NCI-H69 (cell line): ENCODE measurements at places on chromosomes 1 and 21.

DNA sequence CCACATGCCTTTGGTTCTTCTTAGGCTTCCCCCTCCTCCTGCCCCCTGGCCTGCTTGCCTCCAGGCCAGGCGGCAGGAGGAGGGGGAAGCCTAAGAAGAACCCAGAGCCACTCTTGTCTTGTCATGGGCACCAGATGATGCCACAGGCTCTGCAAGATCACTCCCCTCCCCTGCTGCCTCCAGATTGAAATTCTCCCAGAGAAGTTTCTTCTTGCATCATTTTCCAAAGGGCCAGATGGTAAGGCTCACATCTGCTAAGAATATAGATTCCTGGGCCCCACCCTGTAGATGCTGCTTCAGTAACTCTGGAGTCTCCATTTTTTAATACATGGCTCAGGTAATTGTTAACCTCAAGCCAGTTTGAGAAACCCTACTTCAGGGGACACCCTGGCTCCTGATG is 60.8 kb downstream of the FAM163A start:
- DNase-seq: peak; percentile 54

DNA sequence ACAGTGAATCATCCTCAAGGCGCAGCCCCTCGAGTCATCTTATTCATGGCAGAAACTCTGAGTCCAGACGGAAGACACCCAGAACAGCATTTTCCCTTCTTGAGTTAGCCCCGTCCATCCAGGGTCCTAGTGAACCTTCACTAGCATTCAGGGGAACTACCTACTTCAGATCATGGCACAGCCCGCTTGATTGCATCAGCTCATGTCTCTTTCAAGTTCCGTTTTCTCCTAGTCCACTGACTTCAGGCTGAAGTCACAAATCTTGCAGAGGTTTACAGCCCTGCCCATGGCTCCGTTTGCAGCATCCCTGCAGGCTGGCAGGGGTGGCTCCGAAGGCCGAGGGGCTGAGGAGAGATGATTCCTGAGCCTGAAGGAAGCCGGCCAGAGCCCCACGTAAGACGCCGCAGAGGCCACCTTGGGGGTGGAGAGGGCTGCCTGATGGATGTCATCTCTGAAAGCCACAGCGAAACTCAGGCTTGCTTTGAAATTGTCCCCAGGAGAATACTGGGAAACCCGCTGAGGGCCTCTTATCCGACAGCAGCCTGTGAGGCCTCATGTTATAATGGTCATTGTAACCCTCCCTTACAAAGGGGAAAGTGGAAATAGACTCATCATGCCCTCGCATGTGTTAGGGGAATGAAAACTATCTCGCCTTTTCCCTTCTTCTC is 310.2 kb upstream of the AJAP1 start:
- DNase-seq: no peak

GRCh38 chr1:16171314-16172151 is 15.7 kb upstream of the EPHA2 start:
- DNase-seq: no peak

GRCh38 chr1:84379138-84379916 is 19.0 kb upstream of the DNASE2B start:
- no peak for DNase-seq

DNA sequence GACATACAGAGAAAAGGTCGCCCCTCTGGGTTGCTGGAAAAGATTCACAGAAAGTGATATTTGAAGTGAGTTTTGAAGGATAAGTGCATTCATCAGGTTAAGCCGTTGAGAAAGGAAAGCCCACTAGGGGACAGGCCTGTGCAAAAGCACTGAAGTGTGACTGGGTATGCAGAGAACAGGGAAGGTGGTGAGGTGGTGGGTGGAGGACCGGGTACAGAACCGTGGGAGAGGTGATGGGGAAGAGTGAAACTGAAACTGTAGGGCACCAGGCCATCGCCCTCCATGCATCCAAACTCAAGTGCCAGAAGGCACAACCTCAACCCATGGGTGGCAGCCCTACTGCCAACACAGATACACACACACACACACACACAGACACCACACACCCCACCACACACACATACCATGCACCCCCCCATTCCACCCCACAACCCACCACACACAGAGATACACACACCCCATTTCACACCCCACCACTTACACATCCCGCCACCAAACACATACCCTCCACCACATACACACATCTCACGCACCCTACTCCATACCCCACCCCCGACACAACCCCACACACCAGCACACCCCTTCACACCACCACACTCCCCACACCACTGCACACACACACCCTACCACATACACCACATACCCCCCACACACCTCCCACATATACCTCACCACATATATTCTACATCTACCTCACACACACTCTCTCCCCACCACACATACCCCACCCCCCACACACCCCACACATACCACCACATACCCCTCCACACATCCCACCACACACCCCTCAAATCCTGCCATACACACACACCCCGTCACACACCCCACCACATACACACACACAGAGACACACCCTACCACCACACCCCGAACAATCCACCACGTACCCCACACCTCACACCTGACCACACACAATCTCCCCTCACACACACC is 59.0 kb downstream of the TSEN15 start:
- DNase-seq: peak; percentile 16

DNA sequence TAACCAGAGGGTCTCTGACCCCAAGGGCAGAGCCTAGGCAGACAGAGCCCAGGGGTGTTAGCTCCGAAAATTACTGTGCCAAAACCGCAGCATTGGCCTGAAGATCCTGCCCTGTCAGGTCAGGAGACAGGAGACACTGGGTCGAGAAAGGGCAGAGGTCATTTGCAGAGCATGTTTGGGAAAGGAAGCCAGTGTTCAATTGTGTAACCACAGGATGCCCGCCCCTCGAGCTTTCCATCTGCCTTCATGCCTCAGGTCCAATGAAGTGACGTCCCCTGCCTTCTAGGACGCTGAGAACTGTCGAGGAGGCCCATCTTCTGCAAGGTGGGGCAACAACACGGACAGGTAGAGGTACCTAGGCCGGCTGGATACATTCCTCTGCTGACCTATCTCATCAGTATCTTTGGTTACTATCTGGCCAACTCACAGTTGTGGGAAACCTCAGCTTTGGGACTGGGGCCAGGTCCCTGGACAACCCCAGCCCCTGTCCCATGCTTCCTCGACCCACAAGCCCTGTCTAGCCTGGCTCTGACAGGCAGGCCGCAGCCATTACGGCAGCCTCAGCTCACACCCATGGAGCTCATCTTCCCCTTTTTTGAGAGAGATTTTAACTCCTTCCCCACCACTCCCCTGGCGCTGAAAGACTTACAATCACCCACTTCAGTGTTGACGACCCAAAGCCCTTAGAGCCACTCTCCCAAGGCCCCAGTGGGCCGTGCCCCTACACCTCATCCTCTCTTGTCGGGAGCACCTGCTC is 1.3 kb downstream of the ARL8A start:
- DNase-seq: no peak

DNA sequence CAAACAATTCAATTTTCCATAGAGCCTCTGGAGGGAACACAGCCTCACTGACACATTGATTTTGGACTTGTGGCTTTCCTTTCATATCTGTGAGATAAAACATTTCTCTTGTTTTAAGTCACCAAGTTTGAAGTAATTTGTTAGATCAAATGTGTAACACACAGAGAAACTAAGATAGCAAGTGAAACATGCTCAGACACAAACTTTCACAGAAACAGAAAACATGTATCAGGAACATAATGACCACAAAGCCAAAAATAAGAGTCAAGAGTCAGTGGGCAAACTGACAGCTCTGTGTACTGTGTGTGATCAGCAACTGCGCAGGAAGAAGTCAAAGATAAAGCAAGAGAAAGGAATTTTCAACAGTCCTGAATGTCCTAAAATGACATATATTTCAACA is 1237.5 kb downstream of the AMY1C start:
- peak; percentile 1 for DNase-seq

- DNase-seq: peak; percentile 5
Measured at GRCh38 chr1:110638058-110638457, 31.9 kb upstream of the KCNA2 start.

GRCh38 chr1:163528710-163529348 is 207.1 kb downstream of the NUF2 start:
- DNase-seq: peak; percentile 57

- peak; percentile 74 for DNase-seq
Measured at GRCh38 chr1:150165622-150166612, 16.2 kb downstream of the PLEKHO1 start.

- no peak for DNase-seq
Measured at GRCh38 chr1:187203257-187203656, 374.5 kb downstream of the PLA2G4A start.

DNA sequence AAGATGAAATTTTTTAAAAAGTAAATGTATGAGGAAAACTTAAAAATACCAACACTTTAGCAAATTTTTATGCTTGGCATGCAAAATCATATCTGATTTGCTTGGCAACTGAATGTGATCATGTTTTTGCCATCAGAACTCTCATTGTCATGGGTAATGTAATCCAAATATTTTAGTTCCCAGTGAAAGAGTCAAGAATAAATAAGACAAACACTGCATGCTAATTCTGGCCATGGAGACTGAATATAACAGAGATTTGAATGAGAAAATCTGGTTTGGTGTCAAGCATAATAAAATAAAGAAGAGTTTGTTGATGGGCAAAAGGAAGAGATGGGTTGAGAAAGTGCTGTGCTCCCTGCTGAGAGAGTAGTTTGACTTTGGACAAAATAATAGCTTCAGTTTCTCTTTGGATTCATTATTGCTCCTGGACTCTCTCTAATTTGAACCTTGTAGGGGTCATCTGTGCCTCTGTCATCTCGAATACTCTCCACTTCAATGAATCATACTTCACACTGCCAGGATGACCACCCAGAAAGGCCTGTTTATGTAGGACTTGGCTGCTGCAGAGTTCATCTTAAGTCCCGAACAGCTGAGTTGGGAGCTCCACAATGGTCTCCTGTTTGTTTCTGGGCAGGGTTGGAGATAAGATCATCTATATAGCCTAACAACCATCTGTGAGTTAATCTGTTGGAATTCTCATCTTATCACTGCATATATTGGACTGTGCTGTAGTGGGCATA is 34.4 kb downstream of the ADAMTS1 start:
- no peak for DNase-seq

DNA sequence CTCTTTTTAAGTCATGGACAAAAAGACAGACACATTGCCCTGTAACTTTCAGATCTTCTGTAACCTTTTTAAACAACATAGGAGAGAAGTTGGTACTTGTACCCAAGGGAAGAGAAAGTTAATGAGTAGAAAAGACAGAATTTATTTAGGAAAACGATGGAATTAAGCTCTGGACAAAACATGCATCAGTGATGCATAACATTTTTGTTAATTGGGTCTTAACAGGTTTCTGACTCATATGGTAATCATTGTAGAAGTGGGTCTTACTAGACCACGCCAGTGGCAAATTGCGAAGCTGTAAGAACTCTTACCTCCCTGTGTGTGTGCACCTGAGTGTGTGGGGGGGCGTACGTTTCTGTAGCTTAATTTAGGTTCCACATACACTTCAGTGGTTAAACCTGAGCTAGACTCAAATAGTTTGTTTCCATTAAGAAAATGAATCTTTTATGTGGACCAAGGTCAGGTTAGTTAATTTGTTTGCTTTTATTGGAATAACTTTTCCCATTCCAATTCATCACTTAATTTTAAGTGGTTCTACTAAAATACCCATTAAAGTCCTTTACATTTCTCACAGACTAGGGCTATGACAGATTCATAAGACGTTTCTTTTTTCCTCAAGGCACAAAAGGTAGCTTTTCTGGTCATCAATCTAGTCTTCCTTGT is 48.1 kb downstream of the NFIA start:
- DNase-seq: peak; percentile 6

DNA sequence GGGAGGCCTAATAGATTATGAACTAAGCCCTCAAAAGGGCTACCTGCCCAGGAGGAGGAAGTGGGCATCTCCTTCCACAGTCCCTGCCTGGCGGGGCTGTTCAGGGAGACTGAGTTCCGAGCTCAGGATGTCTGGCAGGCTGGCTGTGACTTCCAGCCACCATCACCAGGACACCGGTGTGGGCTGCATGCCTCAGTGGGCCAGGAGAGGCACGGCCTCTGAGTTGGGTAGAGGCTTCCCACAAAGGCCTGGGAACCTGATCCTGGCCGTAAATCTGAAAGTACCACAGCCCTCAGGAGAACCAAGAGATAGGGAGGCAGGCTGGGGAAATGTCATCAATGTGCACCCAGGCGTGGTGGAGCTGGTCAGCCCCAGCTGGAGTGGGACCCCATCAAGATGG is 29.1 kb downstream of the NTPCR start:
- DNase-seq: no peak

- peak; percentile 6 for DNase-seq
Measured at GRCh38 chr21:41294548-41295231, 21.9 kb upstream of the FAM3B start.

DNA sequence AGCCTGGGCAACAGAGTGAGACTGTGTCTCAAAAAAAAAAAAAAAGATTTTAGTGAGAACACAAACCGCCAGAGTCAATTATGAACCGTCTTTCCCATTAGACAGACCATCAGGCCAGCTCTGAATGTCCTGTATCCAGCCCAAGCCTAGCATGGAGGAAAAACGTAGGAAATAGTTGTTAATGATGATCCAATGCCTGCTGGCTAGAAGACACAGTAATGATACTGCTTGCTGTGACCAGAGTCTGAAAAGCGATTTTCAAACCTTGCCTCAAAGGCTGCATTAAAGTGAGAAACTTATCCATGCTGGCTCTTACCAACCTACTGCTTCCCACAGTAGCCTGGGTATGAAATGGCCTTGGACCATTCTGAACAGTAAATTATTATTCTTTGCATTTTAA is 17.0 kb downstream of the COA7 start:
- DNase-seq: no peak

- DNase-seq: no peak
Measured at GRCh38 chr1:205088341-205088740, 4.1 kb upstream of the TMEM81 start.

DNA sequence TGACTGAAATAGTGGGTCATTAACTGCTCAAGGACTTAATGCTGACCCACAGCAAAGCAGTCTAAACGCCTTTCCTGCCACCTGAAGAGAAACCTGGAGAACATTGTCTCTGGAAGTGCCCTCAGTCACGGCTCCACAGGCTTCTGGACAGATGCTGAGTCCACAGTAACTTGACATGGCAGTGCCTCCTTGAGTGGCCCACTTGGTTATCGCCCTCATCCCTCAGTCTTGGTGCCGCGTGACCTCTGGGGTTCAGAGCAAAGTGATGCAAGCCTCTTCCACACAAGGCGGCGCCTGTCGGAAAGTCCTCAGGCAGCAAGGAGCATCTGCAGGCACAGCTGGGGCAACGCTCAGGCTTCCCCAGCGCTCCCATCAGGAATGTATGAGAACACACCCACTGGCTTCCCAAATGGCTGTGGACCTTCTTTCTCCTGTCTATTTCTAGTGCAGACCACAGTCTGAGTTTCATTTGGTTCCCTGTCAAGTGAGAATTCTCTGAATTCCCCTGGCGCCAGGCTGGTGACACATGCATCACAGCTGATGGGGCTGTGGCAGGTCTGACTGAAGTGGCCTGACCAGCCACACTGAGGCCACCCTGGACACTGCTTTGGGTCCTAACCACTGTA is 13.0 kb upstream of the ANGPTL7 start:
- peak; percentile 2 for DNase-seq
